ENCODE measurements at places on chromosomes 4 and X.
A peak's percentile ranks its signal among the peaks of the same experiment; 100 is the strongest.

DNA sequence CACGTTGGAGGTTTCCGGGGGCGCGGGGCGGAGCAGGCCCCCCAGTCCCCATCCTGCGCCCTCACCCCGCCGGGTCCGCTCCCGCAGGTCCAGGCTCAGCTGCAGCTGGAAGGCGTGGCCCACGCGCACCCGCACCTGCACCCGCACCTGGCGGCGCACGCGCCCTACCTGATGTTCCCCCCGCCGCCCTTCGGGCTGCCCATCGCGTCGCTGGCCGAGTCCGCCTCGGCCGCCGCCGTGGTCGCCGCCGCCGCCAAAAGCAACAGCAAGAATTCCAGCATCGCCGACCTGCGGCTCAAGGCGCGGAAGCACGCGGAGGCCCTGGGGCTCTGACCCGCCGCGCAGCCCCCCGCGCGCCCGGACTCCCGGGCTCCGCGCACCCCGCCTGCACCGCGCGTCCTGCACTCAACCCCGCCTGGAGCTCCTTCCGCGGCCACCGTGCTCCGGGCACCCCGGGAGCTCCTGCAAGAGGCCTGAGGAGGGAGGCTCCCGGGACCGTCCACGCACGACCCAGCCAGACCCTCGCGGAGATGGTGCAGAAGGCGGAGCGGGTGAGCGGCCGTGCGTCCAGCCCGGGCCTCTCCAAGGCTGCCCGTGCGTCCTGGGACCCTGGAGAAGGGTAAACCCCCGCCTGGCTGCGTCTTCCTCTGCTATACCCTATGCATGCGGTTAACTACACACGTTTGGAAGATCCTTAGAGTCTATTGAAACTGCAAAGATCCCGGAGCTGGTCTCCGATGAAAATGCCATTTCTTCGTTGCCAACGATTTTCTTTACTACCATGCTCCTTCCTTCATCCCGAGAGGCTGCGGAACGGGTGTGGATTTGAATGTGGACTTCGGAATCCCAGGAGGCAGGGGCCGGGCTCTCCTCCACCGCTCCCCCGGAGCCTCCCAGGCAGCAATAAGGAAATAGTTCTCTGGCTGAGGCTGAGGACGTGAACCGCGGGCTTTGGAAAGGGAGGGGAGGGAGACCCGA is 14.0 kb downstream of the SHOX start:
- DNase-seq = no peak

DNA sequence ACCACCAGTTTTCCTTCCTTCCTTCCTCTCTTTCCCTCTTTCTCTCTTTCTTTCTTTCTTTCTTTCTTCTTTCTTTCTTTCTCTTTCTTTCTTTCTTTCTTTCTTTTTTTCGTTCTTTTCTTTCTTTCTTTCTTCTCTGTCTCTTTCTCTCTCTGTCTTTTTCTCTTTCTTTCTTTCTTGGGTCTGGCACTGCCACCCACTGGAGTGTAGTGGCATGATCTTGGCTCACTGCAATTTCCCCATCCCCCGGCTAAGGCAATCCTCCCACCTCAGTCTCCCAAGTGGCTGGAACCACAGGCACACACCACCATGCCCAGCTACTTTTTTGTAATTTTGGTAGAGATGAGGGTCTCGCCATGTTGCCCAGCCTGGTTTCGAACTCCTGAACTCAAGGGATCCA is 51.6 kb upstream of the NHS start:
- DNase-seq = no peak

- no peak for DNase-seq
These were observed 35.0 kb downstream of the QDPR start for GRCh38 chr4:17476853-17477252.

DNA sequence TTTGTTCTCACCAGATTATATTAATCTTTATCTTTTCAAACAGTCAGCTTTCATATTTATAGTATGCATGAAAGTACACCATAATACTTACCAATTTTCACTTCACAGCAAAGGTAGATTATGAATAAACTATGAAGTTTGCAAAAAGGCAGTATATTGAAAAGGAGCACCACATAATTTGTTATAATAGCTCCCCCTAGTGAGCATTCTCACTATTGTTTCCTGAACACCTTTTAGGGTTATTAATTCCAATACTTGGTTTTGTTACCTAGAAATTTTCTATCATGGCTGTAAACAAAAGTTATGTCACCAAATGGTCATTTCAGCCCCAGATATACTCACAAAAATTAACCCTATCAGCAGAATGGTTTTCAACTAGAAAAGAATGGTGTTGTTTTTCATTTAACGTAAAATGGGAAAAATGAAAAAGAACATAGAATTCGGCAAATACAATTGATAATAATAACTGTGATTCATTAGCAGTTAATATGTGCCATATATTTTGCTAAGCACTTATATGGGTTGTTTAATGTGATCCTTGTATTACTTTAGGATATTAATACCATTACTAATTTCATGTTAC is 30.2 kb upstream of the NKX6-1 start:
- DNase-seq = peak; percentile 20

GRCh38 chr4:189202182-189202868 is 738.3 kb upstream of the FRG1 start:
- DNase-seq = peak; percentile 83

- DNase-seq = peak; percentile 73
These were observed 60.5 kb upstream of the PGRMC2 start for GRCh38 chr4:128347930-128348660.

DNA sequence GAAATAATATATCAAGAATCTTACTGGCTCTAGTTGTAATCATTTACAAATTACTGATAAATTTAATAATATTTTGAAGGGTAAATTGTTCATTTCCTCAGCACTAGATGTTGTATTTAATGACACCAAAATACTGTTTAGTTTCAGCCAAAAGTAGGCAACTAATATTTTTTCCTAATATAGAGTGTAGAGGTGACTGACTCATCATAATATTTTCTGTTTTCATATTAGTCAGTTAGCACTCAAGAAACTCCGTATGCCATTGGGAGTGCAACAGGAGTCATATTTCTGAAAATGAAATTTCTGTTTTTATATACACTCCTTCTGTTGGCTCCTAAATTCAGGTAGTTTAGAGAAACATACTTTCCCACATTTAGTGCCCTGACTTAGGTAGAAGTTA is 36.6 kb upstream of the PTPN13 start:
- no peak for DNase-seq

DNA sequence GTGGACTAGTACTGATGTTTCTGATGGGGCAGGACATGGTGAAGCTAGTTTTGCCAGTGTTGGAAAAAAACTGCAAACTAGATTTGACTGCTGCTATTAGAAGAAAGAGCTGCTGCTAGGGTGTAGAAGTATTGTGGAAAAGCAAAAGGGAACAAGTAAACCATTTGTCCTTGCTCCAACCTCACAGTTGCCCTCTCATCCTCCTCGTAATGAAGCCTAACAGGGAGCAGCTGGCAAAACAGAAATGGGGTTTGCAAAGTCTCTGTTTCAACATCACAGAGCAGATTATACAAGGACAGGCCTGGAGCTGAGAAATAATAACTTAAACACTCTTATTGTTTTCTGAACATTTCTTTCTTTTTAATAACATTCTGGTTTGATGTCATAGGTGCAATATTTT is 346.2 kb downstream of the MAGEB5 start:
- no peak for DNase-seq

Measured in AG10803 (cell line).